ENCODE measurements at places on chromosomes 1 and 21.

GRCh38 chr21:42235593-42235992 lies 16.7 kb downstream of the ABCG1 start:
- no peak for DNase-seq

DNA sequence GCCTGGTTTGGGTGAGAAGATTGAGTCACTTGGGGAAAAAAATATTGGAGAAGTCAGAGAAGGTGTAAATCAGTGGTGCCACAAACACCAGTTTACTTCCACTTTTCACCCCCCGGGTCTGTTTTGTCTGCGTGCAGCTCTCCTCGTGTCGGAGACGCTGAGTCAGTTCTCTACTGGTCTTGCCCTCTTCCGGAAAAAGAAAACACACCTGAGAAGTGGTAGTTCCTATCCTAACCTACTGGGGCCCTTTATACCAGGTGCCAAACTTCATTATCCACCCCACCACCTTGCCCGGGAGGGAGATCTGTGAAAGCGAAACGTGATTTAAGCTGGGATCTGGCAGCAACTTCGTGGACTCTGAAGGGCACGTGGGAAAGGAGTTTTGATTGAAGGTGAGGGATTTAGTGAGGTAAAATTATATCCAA lies 855 bp upstream of the IVNS1ABP start:
- peak; percentile 72 for DNase-seq

- DNase-seq = no peak
These were observed 19.7 kb upstream of the LAPTM5 start for GRCh38 chr1:30777060-30777903.

GRCh38 chr1:2474933-2475371 lies 1.1 kb upstream of the PLCH2 start:
- no peak for DNase-seq

GRCh38 chr1:236759252-236759859 lies 35.7 kb upstream of the MTR start:
- no peak for DNase-seq

DNA sequence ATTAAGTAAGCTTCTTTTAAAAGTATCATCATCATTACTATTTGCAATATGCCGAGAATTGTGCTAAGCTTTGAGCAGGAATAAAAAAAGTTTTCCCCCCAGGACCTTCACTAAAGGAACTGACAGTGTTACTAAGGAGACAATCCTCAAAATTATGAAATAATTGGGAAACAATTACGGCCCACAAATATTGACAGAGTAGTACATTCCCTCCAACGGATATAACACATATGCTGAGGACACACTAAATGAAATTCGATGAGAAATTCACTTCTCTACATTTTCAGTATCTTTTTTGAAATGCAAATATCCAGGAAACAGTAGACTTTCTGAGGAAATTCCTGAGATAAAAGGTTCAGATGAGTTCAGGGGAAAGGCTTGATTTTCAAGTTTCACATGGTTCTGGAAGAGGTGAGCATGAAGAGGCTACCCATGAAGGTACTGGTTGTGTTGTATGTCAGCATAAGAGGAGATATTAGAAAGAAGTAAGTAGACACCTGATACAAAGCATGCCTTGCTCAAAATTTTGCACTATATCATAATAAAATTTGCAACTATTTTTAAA lies 171.2 kb upstream of the NR5A2 start:
- no peak for DNase-seq

DNA sequence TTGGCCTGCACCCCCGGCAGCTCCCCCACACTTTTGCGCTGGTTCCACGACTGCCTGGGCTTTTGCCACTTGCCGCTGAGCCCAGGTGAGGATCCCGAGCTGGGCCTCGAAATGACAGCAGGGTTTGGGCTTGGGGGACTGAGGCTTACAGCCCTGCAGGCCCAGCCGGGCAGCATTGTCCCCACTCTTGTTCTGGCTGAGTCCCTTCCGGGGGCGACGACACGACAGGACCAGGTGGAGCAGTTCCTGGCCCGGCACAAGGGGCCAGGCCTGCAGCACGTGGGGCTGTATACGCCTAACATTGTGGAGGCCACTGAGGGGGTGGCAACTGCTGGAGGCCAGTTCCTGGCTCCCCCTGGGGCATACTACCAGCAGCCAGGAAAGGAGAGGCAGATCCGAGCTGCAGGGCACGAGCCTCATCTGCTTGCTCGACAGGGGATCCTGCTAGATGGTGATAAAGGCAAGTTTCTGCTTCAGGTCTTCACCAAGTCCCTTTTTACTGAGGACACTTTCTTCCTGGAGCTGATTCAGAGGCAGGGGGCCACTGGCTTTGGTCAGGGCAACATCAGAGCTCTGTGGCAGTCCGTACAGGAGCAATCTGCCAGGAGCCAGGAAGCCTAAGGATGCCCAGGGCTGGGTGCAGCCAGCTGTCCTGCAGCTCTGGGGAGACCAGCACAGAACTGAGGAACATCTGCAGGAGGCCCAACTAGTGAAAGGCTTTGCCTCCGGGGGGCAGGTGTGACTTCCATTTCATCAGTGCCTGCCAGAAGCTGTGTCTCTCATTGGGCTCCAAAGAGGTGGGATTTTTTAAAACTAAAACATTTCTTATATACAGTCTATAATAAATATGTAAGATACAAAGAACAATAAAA lies 1.2 kb downstream of the HPDL start:
- DNase-seq = no peak
